Spleen (tissue), 13 donors: ENCODE measurements at places on chromosomes 2 and 18.

GRCh38 chr18:66623821-66624220 is 19.9 kb upstream of the CDH19 start:
- no peak for DNase-seq

GRCh38 chr2:176056406-176056805 is 27.4 kb downstream of the EVX2 start:
- DNase-seq, result no peak

GRCh38 chr18:52577795-52578194 is 237.8 kb downstream of the DCC start:
- no peak for DNase-seq

DNA sequence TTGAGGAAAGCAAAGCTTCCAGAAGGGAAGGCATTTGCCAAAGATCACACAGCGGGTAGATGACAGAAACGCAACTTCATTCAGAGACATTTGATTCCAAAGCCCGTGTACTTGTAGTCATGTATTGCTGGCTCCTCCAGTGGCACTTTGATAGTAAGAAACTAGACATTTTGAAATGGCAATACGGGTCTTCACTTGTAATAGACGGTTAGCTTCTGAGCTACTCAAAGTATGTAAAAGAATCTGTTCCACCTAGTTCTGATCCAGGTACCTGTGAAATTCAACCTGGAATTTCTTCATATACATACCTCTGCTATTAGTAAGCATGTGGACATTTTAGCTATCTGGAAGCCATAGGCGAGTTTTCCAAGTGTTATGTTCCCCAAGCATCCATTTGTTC is 1.7 kb upstream of the MYOM1 start:
- no peak for DNase-seq

GRCh38 chr2:184633726-184634125 is 35.4 kb downstream of the ZNF804A start:
- no peak for DNase-seq

- no peak for DNase-seq
Observed at GRCh38 chr2:26043862-26044696, 10.2 kb downstream of the RAB10 start.

GRCh38 chr2:173631127-173631460 is 276.4 kb downstream of the CDCA7 start:
- no peak for DNase-seq

DNA sequence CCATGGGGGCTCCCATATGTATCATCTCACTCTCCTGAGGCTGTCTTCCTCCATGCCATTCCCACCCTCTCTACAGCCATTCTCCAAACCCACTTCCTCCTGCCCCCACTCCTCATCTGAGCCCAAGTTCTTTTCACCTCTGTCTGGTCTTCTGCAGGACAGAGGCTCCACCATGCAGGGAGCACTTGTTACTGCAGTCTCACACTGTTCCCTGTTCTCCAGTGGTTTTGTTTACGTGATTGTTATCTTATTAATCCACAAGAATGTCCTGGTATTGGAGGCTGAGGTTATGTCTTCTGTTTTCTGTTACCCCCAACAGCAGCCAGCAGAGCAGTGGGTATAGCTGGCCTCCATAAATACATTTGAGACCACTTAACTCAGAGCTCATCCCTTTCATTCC is 51.4 kb downstream of the PAX8 start:
- DNase-seq, result no peak

DNA sequence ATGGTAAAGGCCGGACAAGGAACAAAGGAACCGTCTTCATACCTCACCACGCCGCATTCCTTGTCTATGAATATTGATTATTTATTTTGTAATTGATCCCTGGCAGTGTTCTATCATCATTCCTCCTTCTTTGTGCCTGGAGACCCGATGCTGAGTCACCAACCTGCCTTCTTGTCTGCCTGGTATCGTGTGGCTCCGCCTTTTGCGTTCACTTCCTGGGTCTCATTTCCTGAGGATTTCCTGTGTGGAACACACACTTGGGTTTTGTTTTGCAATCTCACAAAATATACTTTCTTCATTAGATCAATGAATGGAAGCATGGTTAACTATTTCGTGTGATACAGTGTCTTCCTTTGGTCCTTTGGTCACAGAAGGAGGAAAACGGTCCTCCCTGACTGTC is 95.5 kb upstream of the SNTG2 start:
- no peak for DNase-seq

DNA sequence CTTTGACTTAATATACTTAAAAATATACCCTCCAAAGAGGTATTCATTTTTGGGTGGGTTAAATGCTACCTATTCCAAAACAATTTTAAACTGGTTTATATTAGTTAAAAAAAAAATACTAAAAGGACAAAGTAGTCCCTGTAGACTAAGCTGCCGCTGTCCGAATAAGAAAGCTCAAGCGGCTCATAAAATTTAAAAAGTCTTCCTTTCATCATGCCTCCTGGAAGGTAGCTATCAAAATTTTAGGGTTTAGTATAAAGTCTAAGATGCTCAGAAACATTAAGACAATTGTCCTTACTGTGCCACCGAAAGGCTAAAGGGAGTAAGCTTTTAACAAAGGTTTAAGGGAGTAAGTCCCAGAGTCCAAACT is 440 bp upstream of the UGGT1 start:
- no peak for DNase-seq

DNA sequence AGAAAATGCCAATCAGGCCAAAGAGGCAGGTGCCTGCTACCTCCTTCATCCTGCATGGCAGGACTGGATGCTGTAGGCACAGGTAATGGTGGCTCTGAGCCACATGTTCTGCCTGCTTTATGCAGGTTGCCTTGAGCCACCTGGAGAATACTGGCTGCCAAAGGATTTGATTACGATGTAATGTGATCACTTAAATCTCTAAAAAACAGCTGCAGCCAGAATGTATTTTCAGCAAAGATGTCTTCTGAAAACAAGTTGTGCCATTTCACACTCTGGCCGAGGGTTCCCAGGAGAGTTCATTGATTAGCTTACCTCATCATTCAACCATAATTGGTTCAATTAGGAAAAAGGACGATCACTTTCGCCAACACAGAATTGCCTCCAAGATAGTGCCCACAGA is 17.9 kb upstream of the MSGN1 start:
- no peak for DNase-seq

DNA sequence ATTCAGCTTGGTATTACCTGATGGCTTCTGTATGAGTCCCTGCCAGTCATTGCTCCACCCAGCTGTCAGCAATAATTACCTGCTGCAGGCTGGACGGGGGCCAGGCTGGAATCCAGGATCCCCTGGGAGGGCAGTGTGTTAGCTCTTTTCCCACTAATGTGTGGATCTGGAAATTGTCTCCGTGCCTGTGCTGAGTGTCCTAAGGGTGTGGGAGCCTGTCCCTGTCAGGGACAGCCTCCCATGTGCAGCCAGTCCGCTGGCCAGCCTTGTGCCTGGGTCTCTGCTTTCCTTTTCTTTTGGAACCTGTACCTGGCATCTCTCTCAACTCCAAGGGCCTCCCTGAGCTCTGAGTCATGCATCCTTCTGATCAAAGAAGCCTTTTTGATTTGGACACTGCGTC is 107.2 kb upstream of the SPRED2 start:
- no peak for DNase-seq

GRCh38 chr2:164711766-164712138 is 90.5 kb upstream of the GRB14 start:
- no peak for DNase-seq

- no peak for DNase-seq
Observed at GRCh38 chr18:23548275-23548674, 38.0 kb downstream of the NPC1 start.

DNA sequence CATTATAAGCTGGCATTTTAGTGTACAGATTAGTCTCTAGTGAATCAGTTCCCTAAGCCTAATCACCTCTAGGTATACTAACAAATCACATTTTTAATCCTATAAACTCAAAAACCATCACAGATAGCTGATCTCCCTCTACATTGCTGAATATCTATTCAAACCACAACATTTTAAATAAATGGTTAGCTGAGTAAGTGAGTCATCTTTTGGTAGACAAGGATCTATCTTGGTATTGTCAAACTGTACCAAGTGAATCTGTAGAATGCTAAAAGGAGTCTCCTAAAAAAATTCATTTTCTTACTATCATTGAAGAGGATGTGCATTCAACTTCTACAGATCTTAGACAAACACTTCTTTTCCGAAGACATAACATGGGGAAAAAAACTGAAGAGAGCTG is 40.7 kb downstream of the INO80D start:
- no peak for DNase-seq

DNA sequence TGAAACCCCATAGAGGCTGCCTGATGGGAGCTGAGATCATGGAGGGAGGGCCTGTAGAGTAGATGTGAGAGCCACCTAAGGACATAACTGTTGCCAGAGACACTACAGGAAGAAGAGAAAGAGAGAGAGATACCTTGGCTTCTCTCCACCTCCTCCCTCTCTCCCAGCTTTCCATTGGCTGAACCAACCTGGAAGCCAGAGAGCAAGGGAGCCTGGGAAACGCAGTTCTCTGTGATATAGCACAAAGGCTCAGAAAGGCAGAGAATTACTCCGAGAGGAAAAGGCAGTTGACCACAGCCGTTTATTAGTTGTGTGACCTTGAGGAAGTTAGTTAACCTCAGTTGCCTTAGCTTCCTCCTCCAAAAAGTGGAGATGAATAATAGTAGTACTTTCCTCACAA is 37.7 kb upstream of the MAT2A start:
- no peak for DNase-seq

GRCh38 chr2:7225848-7226247 is 308.6 kb downstream of the RNF144A start:
- no peak for DNase-seq

DNA sequence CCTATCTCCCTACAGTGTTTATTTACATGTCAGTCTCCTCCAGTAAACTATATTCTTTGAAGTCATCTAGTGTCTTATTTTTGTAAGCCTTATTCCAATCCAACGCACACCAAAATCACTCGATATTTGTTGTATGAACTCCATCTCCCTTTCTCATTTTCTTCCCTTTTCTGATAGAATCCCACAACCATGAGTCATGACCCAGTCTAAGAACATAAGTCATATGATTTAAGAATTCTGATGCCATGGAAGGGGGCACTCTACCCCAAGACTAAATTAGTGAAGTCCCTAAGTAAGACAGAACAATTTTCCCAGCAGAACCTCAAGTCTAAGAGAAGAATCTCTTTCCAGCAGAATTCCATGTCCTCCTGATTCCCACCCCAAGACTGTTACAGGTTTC is 5.4 kb downstream of the CHMP3 start:
- no peak for DNase-seq

GRCh38 chr2:240575101-240575965 is 7.0 kb downstream of the RNPEPL1 start:
- peak; percentile 74 for DNase-seq

GRCh38 chr2:11550302-11550701 is 16.5 kb downstream of the GREB1 start:
- no peak for DNase-seq

GRCh38 chr2:50746526-50746925 is 285.4 kb downstream of the NRXN1 start:
- no peak for DNase-seq

GRCh38 chr18:72201032-72201431 is 343.1 kb downstream of the CBLN2 start:
- DNase-seq, result no peak

- no peak for DNase-seq
Observed at GRCh38 chr2:8693157-8693821, 11.4 kb downstream of the ID2 start.

GRCh38 chr2:853203-853870 is 97.3 kb upstream of the SNTG2 start:
- DNase-seq, result no peak

DNA sequence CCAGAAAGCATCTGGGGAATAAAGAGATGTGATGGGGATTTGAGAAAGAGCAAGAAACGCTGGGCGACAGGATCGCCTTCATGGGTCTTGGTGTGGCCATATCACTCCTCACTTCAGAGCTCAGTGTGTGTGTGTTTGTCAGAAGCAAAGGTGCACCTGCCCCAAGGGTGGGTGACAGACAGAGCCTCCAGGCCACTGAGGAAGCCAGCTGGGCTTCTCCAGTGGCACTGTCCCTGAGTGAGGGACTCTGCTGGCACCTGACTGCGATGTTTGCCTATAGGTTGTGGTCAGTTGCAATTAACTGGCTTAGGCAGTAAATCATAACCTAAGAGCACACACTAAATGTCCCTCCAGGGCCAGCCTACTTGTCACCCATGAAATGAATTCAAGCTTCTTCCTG is 23.5 kb upstream of the GNAL start:
- DNase-seq, result no peak

DNA sequence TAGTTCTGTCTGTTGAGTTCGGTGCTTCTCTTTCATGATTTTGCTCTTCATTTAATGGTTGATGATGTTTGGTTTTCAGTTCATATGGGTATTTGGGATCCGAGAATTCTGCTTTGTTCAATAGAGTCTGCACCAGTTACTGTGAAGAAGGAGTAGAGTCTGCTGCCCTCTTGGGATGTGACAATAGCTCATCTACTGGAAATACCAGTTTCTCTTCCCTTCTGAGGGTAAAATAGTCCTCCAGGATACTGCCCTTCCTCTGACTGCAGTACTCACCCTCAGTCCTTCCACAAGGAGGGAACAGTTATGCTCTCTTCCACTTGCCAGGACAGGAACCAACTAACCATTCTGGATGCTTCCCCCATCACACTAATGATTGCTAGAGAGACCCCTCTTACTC is 12.5 kb upstream of the TNFAIP6 start:
- no peak for DNase-seq

DNA sequence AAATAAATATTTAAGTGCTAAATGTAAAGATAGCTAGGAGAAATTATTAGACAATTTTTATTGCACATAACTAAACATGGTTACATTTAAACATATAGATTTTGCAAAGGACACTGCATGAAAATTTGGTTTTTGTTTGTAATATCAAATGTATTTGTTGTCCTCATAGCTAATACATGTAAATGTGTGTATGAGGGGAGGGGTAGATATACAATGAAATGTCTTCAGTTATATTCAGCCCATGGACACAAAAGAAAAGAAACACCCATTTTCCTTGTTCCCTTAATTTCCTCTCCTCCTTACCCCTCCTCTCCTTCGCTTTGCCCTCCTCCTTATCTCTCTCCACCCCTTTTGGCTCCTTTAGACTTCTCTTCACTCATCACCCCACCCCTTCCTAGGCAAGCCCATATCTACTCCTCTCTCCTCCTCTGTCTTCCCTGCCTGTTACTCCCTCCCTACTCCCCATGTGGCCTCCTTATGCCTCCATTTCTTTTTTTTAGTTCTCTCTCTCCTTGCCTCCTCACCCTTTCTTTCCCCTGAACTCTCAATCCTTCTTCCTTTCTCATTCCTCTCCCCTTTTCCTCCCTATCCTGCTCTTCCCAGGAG is 1.4 kb downstream of the COL3A1 start:
- no peak for DNase-seq

DNA sequence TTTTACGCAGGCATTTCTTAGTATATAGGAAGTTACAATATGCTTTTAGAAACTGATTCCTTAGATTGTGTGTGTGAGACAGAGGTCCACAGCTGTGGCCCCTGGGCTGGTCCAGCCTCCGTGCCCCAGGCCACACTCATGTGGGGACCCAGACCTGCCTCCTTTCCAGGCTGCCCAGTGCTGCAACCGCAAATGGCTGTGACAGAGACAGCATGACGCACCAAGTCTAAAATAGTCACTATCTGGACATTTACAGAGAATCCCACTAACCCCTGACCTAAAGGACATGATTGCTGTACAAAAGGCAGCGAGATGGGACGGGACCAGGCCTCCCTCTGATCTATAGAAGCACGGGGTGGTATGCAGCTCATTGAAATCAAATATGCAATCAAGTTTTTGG is 152.2 kb downstream of the TMEM18 start:
- DNase-seq, result no peak
